ENCODE measurements at places on chromosomes 13 and 19.

GRCh38 chr13:45953082-45953481 is 99.5 kb downstream of the ZC3H13 start:
- no peak for DNase-seq

GRCh38 chr13:72303941-72304746 is 423.3 kb downstream of the MZT1 start:
- no peak for DNase-seq

- no peak for DNase-seq
Measured at GRCh38 chr13:110109910-110110309, 197.0 kb downstream of the COL4A1 start.

DNA sequence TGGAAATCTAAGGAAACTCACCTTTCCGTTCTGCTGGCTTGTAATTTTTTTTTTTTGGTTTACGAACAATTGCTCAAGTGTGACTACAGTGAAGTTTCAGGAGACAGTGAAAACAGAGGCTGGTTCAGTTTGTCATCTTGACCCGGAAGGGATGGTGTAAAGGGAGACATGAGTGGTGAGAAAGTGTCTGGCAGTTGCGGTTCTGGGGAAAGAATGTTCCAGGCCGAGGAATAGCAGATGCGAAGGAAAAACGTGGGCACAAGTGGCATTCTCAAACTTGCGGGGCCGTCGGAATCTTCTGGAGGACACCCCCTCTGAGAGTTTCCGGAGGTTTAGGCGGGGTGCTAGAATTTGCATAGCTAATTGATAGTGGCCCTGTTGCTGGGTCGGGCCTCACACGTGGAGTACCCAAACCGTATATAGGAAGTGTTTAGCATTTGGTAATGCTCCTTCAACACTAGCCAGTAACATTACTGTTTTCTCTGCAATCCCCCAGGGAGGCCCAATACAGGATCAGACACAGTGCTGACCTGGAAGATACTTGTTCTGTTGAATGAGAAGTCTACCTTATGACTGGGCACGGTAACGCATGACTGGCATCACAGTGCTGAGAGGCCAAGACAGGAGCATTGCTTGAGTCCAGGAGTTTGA is 2.8 kb upstream of the TNFSF9 start:
- no peak for DNase-seq

DNA sequence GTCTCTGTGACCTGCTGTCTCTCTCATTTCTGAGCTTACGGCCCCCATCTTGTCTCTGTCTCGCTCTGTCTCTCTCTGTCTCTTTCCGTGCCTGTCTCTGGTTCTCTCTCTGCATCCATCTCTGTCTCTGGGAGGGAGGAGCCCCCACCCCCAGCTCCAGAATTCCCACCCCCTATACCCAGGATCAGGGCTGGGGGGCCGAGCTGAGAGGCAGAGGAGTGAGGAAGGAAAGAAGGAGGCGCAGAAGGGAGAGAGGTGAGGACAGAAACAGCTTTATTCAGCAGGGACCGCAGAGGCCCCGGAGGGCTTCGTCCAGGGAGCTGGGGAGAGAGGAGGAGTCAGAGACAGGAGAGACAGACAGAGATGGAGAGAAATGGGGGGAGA is 14.0 kb downstream of the JOSD2 start:
- DNase-seq = no peak

DNA sequence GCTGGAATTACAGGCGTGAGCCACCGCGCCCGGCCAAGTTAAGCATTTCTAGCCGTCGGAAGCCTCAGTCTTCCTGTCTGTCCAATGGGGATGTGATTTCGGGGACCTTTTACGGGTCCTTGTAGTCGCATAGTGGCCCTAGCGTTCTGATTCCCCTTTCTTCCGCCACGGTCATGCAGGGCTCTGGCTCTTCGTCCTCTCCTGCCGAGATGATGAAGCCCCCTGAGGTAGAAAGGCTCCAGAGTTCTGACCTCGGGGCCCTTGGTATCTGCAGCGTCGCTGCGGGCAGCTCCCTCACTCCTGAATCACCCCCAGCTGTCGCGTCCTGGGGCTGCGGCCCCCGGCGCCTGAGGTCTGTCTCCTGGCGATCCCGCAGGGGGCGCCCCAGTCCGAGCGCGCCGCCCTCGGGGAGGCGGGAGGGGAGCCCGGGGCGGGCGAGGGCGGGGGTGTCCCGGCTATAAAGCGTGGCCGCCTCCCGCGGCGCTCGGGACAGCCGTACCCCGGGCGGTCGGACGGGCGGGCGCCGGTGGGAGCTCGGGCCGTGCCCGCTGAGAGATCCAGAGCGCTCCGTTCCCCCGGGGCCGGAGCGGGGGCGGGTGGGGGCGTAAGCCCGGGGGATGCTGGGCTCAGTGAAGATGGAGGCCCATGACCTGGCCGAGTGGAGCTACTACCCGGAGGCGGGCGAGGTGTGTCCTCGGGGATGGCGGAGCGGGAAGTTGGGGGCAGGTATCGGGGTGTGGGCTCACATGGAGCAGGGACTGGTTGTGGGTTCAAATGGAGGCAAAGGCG is at the start of gene FOXA3:
FOXA3 (plus strand) TSS at position 487 of the 789 bp plus-strand sequence; CDS start at position 618, 131 bp downstream.
- DNase-seq = peak; percentile 69

- no peak for DNase-seq
Measured at GRCh38 chr19:6458695-6459261, 814 bp downstream of the SLC25A23 start.

DNA sequence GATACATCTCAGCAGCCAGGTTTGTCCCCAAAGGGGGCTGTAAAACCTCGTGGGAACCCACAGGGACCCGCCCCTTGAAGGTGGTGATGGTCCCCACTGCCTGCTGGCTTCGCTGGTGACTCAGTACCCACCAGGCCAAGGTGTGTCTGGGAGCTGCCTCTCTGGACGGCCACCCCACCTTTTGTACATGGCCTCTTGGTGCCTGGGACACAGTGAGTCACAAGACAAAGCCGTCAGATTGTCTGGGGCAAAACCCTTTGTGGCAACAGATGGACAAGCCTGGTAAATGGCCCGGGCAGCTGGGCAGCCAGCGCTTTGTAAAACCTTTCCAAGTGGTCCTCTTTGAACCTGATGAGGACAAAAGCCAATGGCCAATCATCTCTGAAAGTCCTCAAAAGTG is 27.9 kb upstream of the KLF2 start:
- DNase-seq = no peak

DNA sequence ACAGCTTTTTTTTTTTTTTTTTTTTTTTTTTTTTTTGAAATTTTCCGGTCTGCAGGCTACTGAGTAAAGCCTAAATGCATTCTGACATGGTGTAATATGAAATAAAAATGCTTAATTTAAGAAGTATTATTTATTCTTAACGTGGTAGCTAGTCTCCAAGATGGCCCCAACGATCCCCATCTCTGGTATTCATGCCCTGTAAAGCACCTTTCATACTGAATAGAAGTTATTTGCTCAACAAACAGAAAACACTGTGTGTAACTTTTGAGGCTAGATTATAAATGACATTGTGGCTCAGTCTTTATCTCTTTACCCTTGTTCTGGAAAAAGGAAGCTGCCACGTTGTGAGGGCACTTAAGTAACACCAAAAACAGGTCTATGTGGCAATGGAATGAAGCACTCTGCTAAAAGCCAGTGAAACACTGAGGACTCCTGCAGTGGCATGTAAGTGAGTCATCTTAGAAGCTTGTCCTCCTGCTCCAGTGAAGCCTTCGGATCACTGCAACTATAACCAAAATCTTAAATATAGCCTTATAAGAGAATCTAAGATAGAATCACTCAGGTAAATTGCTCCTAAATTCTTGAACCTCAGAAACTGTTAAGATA is 128.7 kb downstream of the UGGT2 start:
- DNase-seq = no peak

GRCh38 chr13:36231236-36231635 is 16.9 kb upstream of the SOHLH2 start:
- no peak for DNase-seq

DNA sequence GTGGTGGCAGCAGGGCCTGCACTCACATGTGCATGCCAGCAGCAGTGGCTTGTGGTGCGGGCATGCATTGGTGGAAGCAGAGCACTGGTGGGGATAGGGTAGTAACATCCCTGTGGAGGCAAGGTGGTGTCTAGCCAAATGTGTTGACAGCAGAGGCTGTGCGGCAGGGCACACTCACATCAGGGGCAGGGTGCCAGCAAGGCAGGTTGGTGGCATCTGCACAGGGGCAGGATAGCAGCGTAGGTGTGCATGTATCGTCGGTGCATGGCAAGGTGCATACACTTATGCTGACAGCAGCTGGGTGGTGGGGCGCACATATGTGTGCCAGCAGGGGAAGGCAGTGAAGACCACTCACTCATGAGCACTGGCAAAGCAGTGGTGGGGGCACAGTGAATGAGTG is 211.5 kb upstream of the CSNK1A1L start:
- DNase-seq = no peak

DNA sequence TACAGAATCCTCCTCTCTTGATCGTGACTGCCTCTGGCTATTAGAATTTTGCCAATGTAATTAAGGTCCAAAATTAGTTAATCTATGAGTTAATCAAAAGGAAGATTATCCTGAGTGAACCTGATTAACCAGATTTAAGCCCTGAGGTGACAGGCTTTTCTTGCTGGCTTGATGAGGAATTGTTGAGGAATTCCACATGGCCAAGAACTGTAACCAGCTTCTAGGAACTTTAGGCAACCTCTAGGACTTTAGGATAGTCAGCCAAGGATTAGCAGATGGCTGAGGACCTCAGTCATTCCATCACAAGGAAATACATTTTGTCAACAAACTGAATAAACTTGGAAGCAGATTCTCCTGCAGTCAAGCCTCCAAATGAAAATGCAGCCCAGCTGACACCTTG is 84.8 kb downstream of the STOML3 start:
- DNase-seq = no peak

DNA sequence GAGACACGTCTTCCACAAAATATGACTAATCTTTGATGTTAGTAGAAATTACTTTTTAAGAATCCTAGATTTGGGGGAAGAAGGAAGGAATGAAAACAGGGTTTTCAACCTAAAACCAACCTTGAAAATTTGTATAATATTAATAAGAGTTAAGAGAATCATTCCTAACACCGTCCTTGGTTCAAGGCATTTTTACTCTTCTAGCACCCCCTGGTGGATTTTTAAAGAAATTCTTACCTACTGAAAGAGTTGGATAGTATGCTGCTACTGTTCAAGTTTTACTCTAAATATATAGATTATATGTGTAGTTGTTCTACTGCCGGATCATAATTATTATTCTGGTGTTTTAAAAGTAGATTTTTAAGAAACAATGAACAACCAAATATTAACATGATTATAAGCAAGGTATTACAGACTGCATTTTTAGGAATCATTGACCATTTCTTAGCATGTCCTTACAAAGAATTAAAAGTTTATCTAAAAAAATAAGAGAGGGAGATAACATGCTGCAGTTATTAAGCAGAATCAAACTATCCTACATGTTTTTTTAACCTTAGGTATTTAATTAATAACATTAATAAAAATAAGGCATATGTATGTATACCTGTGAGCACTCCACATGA is 7.4 kb upstream of the SLITRK6 start:
- DNase-seq = peak; percentile 27

DNA sequence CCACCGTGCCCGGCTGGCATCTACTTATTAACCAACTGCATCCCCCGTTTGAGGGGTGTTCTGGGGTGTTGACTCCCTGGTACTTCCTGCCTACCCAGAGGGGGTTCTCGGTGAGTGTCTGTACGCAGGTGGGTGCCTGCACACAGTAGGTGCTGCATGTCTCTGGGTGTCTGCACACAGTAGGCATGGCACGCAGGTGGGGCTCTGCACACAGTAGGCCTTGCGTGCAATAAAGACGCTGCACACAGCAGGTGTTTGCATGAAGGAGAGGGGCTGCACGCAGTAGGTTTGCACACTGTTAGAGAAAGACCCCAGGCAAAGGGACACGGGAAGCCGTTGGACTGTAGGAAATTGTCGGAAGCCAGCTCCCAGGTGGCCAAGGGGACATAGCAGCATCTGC is 11.2 kb downstream of the GADD45B start:
- DNase-seq = no peak

GRCh38 chr19:8504171-8504570 is 1.7 kb upstream of the PRAM1 start:
- no peak for DNase-seq

DNA sequence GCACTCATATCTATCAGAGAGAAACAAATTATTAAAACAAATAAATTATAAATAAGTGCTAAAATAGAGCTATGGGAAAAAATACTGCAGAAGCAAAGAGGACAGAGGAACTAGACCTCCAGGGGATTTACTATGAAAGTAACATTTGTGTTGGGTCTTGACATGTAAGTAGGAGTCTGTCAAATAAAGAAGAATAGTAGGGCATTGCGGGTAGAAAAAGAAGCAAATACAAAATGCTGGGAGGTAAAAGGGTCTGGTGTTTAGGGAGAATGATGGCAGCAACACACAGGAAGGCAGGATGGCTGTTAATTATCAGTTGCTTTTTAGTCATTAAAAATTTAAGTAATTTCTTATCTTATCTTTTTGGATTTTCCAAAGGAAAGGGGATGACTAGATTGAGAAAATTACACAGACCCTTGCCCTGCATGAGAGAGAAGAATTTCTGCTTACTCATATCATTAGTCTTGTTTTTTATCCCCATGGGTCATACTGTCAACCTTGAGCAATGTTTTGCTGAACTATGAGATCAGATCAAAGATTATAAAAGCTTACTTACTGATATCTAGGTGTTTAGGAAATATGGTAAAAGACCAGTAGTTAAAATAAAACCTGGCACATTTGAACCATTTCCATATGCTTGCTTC is 472.7 kb downstream of the DIAPH3 start:
- no peak for DNase-seq

GRCh38 chr13:69094485-69094884 is 1013.1 kb upstream of the ATXN8OS start:
- DNase-seq = no peak

DNA sequence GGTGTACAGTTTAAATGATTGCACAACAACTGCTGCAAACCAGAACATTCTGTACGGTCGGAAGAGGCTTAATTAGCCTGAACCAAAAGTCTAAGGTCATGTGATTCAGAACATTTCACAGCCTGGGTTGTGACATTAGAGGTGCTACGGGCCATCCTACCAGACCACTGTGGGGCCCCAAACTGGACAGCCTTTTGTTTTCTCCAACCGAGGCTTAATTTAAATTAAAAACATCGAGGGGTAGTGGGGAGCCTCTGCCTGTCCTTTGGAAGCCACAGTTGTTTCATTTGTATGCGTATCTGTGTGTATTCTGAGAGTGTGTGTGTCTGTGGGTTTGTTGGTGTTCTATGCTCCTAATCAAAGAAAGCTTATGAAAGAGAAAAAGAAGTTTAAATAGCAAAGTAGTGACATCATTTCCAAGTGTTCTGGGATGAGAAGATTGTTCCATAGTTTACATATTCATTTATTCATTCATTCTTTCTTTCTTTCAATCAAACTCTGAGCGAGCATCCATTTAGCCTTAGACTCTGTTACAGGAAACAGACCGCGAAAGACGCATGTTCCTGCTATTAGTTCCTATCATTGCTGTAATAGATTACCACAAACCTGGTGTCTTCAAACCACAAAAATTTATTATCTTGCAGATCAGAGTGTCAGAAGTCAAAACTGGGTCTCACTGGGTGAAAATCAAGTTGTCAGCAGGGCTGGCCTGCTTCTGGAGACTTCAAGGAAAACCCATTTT is 444.8 kb downstream of the FOXO1 start:
- DNase-seq = no peak

- no peak for DNase-seq
Measured at GRCh38 chr19:32150605-32151004, 194.8 kb upstream of the ZNF507 start.

GRCh38 chr13:39035204-39035603 is 2.7 kb downstream of the PROSER1 start:
- no peak for DNase-seq

- DNase-seq = no peak
Measured at GRCh38 chr13:27310946-27311345, 40.3 kb downstream of the RASL11A start.

GRCh38 chr13:40137400-40137799 is 481.9 kb downstream of the COG6 start:
- no peak for DNase-seq

- DNase-seq = no peak
Measured at GRCh38 chr13:23443878-23444277, 10.4 kb upstream of the SACS start.
